ENCODE measurements at places on chromosomes 13 and 19.

DNA sequence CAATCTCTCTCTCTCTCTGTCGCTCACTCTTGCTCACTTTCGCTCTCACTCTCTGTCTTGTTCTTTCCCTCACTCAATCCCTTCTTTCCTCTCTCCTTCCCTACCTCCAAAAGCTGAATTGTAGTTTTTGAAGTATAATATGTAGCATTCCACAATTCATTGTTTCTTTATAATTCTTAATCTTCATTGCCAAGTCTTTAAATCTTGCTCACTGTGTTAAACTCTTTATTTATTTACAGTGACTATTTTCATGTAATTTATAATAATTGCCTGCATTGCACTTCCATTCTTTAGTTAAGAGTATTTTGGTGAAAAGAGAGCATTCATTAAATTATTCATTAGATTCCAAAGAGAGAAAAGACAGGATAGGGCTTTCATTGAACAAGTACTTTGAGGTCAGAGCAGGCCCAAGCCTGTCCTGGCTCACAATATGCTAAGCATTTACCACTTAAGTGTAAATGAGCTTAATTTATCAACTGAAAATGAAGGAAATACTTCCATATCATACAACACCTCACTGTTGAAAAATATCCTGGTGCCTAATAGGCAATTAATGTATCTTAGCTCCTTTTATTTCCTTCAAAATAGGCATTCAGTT lies 257.4 kb upstream of the SLITRK1 start:
- no peak for DNase-seq

DNA sequence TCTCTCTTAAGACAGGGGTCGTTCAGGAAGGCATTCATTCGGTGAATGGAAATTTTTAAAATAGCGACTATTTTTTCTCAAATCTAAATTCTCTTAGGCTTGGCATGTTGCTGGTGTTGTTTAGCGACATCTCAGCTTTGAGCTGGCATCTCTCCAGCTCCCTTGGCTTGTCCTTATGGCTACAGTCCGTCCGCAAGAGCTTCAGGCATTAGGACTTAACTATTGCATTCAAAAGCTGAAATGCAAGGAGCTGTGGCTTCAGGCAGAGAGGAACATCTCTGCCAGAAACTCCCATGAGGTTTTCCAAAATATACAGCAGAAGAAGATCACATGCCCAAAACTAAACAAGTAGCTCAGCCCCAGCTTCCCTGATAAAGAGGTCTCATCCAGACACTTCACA lies 578.5 kb downstream of the EFNB2 start:
- no peak for DNase-seq

GRCh38 chr19:39413911-39414608 lies 1.6 kb downstream of the PLEKHG2 start:
- DNase-seq: peak; percentile 65

DNA sequence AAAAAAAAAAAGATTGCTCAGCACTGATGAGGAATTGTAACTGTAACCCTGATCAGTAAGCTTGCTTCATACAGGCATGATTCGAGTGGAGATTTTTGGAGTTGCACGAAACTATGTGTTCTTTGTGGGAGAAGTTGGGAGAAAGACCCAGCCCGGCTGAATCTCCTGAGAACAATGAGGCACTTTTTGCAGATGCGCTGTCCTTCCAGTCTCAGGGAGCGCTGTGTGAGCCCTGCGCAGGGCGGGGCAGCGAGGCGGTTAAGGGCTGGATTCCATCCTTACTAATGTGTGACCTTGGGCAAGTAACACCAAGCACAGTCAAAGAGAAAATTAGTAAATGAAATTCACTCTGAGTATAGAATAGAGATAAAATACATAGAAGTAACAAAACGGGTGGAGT lies 76.9 kb downstream of the SIPA1L3 start:
- DNase-seq: no peak

- DNase-seq: no peak
Observed at GRCh38 chr13:102400675-102401145, 1.1 kb downstream of the FGF14 start.

DNA sequence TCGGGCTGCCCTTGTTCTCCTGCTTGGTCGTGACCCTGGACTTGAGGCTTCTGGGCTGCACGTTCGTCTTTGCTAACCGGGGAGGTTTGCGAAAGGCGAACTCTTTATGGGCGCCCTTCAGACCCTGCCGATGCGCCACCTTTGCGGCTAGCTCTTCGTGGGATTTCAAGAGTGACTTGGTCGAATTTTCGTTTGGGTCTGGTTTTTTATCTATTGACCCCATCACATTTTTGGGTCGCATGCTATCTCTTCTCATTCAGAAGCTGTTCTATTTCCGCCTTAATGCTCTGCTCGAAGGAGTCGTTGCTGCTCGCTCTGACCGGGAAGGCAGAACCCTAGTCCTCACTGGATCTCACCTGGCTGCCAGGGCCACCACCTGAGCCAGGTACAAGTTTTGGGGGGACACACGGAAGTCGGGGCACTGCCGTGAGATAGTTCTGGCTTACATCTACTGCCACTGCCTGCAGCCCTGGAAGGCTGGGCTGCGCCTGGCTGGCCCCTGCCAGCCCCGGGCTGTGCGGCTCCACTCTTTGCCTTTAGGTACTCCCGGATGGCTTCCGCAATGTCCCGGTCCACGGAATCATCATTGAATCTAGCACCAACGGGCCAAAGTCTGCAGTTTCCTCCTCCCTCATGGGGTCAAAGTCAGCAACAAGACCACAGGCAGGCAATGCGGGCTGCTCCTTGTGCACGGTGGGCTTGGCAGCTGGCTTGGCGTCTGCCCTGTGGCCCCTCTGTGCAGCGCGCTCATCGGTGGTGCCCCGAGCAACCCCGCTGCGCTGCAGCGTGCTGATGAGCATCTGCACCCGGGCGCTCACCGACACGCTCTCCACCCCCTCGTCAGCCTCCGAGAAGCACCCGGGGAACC lies 16.2 kb downstream of the RB1 start:
- DNase-seq: no peak

GRCh38 chr13:37435881-37436280 lies 162.7 kb downstream of the POSTN start:
- DNase-seq: no peak

GRCh38 chr13:94331281-94331680 lies 148.2 kb downstream of the DCT start:
- DNase-seq: no peak

- DNase-seq: no peak
Observed at GRCh38 chr13:112193463-112194166, 126.7 kb downstream of the SOX1 start.

- no peak for DNase-seq
Observed at GRCh38 chr19:44746616-44746945, 1.9 kb upstream of the BCL3 start.

GRCh38 chr13:94813920-94814475 lies 101.7 kb upstream of the SOX21 start:
- no peak for DNase-seq

GRCh38 chr19:17026706-17027534 lies at the start of gene CPAMD8:
Gene CPAMD8, minus strand, starts transcription at chr19:17026810. Its CDS starts 168 bp downstream, at chr19:17026642.
- DNase-seq: no peak

DNA sequence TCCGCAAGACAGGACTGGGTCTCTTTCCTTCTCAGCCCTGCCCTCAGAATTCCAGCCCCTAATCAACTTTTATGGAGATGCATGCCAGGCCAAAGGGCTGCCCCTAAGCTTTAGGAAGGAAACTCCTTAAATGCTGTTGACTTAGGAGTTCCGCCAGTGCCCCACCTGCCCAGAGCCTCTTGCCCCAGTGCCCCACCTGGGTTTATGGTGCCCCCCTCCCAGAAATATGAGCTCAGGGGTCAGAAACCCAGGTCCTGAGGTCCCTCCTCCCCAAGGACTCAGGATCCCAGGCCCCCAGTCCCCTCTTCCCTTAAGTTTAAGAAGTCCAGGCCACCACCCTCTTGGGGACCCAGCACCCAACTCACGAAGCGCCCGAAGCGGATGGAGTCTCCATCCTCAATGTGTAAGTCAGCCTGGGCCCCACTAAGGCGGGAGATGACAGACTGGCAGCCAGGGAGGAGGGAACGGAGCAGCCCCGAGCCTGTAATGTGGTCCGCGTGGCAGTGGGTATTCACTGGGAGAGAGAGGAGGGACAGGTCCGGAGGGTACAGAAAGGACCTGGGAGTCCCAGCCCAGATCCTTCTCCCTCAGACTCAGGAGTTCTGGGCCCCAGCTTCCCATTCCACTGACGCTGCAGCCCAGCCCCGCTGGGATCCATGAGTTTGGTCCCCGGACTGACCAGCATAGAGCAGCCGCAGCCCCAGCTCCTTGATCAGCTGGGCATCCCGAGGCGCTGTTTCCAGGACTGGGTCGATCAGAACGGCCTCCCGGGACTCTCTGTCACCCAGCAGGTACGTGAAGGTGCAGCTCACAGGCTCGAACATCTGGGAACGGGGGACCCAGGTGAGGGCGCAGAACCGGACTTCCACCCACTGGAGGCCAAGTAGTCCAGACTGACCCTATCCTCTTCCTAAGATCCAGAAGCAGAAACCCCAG lies 897 bp downstream of the ETHE1 start:
- DNase-seq: peak; percentile 80

DNA sequence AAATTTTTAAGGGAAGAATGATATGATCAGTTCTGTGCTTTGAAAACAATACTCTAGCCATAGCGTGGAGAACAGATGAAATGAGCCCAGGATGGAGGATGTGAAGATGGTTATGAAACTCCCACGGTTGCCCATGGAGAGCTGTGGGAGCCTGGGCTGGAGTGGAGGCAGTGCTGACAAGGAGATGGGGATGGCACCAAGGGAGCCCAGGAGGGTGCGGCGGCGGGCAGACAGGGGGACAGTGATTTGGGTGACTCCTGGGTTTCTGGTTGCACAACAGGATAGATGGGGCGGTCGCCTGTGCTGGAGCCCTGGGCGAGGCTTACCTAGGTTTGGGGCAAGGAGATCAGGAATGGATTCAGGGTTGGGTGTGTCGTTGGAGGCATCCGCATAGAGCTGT lies 15.9 kb downstream of the ARHGEF7 start:
- no peak for DNase-seq

DNA sequence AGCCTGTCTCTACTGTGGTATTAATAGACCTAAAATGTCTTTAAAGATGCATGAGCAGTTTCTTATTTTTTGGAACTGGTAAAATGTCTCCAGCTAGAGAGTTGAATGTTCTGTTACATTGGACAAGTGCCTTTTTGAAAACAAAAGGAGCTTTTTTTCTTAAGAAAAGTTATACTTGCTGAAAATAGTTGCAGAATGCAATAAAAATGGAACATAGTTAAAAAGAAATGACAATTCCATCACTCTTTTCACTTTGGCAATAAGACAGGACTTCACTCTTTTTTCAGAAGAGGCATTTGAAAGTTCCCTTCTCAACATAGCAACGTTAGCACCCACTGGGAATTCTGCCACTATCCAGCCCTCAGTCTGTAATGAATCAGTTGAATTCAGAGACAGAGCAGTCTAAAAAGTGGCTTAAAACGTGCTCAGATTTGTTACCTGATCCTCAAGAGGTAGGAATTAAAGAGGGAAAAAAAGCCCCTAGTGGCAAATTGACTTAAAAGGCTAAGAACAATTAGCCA lies 10.1 kb downstream of the RGCC start:
- DNase-seq: no peak

- DNase-seq: no peak
Observed at GRCh38 chr13:49932868-49933267, 3.3 kb downstream of the SPRYD7 start.

DNA sequence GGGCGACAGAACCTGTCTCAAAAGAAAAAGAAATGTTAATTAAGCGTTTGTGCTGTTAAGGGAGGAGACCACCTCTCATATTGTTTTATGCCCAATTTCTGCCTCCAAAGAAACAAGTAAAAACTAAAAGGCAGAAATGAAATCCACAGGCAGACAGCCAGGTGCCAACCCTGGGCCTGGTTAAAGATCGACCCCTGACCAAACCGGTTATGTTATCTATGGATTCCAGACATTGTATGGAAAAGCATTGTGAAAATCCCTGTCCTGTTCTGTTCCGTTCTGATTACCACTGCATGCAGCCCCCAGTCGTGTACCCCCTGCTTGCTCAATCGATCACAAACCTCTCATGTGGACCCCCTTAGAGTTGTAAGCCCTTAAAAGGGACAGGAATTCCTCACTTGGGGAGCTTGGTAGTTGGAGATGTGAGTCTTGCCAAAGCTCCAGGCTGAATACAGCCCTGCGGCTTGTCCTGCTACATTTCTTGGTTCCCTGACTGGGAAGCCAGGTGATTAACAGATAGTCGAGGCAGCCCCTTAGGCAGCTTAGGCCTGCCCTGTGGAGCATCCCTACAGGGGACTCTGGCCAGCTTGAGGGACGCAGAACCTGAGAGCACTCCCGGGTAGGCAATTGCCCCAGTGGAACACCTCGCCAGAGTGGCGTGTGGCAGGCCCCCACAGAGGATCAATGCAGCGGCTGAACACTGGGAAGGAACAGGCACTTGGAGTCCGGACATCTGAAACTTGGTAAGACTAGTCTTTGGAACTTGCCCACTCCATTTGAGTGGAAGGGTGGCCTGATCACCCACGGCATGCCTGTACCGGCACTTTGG lies 748 bp upstream of the ZNF552 start:
- DNase-seq: no peak

GRCh38 chr13:107091428-107091827 lies 523.5 kb upstream of the ARGLU1 start:
- no peak for DNase-seq

Measured in activated CD4-positive, alpha-beta T cell treated with anti-CD3 and anti-CD28 coated beads, Interleukin-2, amount 10 ng/mL, durations not matched to agents 24 days and 14 days (primary cell).